ENCODE measurements at places on chromosomes 3 and 15.

- DNase-seq: no peak
These were observed 654.2 kb downstream of the OTOL1 start for GRCh38 chr3:162150790-162151189.

DNA sequence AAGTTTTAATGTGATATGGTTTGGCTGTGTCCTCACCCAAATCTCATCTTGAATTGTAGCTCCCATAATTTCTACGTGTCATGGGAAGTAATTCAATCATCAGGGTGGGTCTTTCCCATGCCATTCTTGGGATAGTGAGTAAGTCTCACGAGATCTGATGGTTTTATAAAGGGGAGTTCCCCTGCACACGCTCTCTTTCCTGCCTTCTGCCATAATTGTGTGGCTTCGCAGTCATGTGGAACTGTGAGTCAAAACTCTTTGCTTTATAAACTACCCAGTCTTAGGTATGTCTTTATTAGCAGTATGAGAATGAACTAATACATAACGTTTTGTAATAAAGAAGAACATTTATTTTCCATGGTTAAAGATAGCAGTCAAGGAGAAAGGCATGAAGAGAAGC is 39.2 kb upstream of the GOLIM4 start:
- DNase-seq: no peak

DNA sequence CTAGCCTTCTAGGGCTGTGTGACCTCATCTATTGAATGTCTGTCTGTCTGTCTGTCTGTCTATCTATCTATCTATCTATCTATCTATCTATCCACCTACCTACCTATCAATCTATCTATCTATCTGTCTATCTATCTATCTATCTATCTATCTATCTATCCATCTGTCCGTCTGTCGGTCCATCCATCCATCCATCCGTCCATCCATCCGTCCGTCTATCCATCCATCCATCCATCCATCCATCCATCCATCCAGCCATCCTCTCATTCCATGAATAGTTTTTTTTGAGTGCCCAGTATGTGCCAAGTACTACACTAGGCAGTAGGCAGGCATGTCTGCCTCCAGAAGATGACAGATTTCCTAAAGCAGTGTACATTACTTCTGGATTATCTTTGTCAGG is 122.5 kb downstream of the FOXB1 start:
- no peak for DNase-seq

GRCh38 chr3:22939349-22939748 is 263.8 kb upstream of the UBE2E2 start:
- DNase-seq: no peak

GRCh38 chr3:177498037-177498857 is 301.0 kb upstream of the TBL1XR1 start:
- peak; percentile 15 for DNase-seq

GRCh38 chr3:143433787-143434378 is 314.3 kb downstream of the CHST2 start:
- DNase-seq: peak; percentile 58

DNA sequence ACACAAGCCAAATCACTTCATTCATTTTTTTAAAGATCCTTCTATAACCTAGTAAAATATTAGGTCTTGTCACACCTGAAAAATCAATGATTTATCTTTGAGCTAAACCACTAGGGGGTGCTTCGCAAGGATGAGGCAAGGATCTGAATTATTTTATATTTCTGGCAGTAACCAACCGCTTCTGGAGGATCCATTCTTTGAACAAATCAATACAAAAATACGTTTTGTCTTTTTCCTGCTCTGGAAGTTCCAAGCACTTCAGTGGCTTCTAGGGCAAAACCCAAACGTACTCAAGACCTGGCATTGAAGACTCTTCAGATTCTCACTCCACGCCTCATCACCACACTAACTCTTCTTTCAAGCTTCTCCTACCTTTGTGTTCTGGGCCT is 486 bp downstream of the LSG1 start:
- peak; percentile 78 for DNase-seq

GRCh38 chr3:71524672-71525071 is 58.9 kb downstream of the FOXP1 start:
- no peak for DNase-seq

GRCh38 chr3:58464866-58465265 is 27.0 kb upstream of the KCTD6 start:
- DNase-seq: peak; percentile 28

DNA sequence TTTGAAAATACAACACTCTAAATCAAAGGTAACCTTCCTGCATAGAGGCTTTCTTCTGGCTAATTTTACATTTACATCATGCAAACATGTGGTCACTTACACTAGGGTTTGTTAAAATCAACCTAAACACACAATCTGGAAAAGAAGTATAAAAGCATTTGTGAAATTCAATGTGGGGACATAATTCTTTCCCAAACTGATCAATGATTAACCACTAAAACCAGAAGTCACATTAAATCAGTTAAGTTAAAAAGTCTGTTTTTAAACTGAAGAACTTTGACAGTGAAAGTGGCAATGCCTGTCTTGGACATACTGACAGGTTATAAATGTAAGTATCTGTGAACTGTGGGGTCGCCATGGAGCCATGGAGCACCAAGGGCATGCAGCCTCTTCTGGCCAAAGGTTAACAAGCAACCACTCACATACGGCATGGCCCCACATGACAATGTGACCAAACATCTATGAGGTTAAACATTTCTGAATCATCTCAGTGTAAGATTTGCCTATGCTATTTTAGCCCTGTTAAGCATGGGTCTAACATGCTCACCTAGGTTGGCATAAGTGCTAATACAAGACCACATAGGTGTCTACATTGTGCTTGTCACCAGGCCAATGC is 278.2 kb downstream of the CTNNB1 start:
- no peak for DNase-seq

- DNase-seq: no peak
These were observed 60.3 kb upstream of the TRA2B start for GRCh38 chr3:185998136-185998535.

DNA sequence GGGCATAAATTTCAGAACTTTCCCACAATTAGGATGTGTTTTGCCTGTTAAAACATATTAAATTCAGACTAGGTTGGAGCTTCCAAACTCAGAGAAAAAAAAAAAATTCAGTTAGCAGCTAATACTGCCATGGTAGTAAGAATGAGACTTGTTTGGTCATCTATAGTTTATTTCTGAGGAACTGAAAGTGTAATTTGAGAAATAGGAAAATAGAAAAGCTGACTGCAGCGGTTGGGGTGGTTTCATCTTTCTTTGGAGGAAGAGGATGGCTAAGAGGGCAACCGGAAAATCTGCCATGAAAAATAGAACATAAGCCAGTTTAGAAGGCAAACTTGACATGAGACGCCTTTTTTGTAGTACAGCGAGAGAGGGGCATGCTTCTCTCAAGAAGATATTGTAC is 371.2 kb upstream of the ROBO2 start:
- DNase-seq: no peak

- no peak for DNase-seq
These were observed 5.3 kb downstream of the EIF5A2 start for GRCh38 chr3:170903123-170903522.

DNA sequence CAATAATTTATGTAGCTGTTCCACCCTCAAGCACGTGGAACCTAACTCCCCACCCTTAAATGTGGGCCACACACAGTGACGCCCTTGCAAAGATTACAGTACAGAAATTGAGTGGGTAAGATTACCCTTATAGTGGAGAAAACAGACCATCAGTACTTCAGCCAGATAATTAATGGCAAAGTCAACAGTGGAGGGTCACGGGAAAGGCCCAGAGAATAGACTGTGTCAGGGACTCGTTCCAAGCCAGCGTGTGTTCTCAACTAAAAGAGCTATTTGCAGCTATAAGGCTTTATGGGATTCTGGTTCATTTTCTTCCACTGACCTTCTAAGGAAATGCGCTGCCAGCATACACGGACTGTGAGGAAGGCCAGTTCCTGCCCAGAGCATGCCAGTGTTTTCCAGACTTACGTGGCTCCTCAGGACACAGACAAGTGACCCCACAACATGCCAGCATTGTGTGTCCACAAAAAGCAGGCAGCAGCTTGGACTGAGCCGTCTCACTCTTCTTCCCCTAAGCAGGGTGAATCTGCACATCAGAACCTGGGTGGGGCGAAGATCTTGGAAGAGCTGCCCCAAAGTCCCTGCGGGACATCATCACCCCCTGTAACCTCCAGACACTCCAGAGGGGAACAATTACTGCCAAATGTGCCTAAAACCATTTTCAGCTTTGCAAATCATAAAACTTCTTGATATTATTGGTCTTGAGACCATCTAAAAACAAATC is 428.5 kb downstream of the OCA2 start:
- no peak for DNase-seq

GRCh38 chr3:34859746-34860145 is 779.6 kb upstream of the ARPP21 start:
- DNase-seq: no peak

GRCh38 chr3:71461114-71461513 is 122.4 kb downstream of the FOXP1 start:
- no peak for DNase-seq

DNA sequence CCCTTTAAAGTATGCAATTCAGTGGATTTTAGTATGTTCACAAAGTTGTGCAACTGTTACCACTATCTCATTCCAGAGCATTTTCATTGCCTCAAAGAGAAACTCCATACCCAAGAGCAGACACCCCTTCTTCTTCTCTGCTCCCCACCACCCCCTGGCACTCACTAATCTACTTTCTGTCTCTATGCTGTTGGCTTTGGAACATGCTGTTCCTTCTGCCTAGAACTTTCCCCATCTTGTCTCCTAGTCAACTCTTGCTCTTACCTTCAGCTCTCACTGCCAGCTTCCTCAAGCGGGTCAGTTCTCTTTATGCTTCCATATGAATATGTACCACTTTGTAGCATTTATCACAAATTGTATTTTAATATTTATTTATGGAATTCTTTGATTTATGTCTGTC is 50.1 kb downstream of the TYRO3 start:
- DNase-seq: no peak

GRCh38 chr3:77259694-77260093 is 219.8 kb downstream of the ROBO2 start:
- DNase-seq: no peak

DNA sequence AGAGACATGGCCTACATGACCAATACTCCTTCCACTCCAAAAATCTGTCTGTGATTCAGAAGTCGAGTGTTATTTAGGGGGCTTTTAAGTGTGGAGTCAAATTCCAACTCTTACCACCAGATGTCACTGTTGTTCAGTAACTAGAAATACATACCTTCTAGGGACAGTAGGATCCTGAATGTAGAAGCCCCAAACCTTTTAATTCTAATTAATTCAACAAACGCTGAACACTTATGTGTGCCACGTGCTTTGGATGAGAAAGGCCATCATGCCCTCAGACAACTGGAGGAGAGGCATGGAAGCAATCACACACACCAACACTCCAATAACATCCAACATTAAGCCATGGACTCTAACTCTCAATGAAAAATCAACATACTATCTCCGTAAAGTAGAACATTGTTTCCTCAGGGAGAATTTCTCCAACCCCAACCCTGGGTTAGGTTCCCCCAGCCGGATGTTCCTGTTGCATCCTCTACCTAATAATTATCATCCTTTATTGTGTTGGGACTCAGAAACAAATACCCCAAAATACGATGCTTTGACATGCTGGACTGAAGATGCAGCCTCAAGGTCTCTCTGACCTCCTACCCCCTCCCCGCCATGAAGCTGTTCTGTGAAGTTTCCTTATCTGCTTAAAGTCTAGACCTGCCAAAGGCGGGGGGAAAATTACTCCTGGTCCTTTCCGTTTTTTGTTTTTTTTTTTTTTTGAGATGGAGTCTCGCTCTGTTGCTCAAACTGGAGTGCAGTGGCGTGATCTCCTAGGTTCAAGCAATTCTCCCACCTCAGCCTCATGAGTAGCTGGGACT is 8.0 kb upstream of the CCDC13 start:
- DNase-seq: peak; percentile 81

DNA sequence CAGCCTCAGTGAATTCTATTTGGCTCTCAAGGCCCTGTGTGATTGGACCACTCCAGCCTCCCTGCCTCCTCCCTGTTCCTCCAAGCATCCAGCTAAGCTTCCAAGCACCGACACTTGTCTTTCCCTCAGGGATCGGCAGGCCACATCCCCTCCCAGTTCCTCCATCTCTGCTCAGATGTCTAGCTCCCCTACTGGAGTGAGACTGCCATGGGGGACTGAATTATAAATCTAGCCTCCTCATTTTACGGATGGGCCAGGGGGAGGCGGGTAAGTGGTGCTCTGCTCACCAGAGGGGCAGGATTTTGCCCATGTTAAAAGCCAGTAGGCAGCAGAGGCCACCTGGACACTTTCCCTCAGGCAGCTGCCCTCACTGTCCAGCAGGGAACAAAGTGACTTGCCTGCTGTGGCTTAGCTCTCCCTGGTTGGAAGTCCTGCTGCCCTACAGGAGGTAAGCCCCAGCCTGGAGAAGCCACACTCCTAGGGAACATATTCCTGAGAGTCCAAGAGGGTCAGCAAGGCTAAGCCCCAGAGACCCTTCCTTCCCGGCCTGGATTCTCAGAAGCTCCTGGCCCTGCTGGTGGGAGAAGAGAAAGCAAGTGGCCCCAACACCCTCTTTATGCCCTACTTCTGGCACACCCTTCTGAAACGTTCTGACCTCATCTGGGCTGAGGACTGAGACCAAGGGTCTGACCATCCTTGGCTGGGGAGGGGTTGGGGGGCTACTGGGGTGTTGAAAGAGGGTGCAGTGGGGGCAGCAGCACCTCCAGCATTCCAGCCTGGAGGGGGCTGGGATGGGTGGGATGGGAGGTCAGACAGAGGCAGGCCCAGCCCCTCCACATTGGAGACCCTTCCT is 9.1 kb upstream of the HHATL start:
- no peak for DNase-seq

DNA sequence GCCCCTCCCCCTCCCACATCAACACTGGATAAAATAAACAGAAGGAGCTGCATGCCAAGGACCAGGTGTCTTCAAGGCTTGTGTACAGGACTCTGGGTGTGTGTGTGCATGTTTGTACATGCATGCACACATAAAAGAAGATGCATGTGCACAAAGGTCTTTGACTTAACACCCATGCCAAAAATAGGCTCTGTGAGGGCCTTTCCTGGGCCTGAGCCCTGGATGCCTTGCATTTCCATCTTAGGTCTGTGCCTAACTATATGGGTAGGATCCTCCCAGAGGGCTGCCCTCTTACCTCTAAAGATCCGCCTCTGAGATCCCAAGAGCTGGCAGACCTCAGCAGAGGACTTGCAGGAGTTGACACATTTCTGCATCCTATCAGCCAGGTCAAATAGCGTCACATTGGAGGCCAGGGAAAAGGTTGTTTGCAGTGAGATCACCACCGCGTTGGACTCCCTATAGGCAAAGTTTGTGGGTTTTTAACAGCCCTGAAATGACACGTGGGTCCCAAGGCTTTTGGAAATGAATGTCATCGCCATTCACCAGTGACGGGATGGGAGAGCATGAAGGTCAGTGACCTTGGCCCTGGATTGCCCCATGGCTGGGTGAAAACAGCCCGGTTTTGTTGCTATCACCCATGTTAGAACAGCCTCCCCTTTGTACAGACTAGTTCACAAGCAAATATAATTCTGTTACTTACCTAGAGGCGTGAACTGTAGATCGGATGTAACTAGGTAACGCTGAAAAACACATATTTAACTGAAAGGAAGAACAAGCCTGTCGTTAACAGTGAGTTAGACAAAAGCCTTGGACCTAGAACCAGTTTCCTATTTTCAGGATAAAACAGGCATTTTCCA is 54.0 kb downstream of the HEG1 start:
- no peak for DNase-seq

Data from NAMALWA (cell line).